CD8-positive, alpha-beta memory T cell (primary cell): ENCODE measurements at places on chromosomes 3 and 15.

- H3K27ac ChIP-seq, result no peak overlapping the region
- no peaks in the 10 kb centered on the region for H3K27me3 ChIP-seq
- DNase-seq, result no peak
- no peaks in the 10 kb centered on the region for H3K36me3 ChIP-seq
Observed at GRCh38 chr3:9244495-9245183, 4.8 kb downstream of the SRGAP3 start.

DNA sequence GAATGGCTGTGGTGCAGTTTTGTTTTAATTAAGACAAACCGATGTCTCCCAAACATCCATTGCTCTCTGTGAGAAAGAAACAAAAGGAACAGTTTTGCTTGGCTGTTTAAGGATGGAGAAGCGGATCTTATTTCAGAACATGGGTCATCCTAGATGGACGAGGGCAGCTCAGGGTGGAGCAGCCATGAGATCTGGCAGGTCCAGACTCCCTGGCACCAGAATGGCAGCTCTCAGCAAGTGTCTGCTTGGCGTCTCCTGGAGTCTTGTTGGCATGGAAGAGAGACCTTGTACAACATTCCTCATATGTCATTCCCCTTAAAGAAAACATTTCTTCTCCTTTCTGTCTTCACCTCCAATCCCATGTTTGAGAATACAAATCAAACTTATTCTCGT lies 93.8 kb downstream of the ADAMTSL3 start:
- no peaks in the 10 kb centered on the region for H3K4me1 ChIP-seq
- H3K36me3 ChIP-seq, result no peaks in the 10 kb centered on the region
- no peak overlapping the region for H3K27ac ChIP-seq
- DNase-seq, result no peak
- no peaks in the 10 kb centered on the region for H3K27me3 ChIP-seq
- H3K4me3 ChIP-seq, result no peak overlapping the region

GRCh38 chr3:65210026-65210814 lies 522.4 kb upstream of the ADAMTS9 start:
- no peak overlapping the region for H3K4me3 ChIP-seq
- H3K4me1 ChIP-seq, result no peaks in the 10 kb centered on the region
- DNase-seq, result no peak
- H3K27ac ChIP-seq, result no peak overlapping the region
- H3K36me3 ChIP-seq, result no peaks in the 10 kb centered on the region

- H3K27me3 ChIP-seq, result no peaks in the 10 kb centered on the region
- H3K4me3 ChIP-seq, result no peak overlapping the region
- H3K4me1 ChIP-seq, result no peaks in the 10 kb centered on the region
- no peak overlapping the region for H3K27ac ChIP-seq
- no peak for DNase-seq
Observed at GRCh38 chr3:37136067-37136466, 38.3 kb downstream of the LRRFIP2 start.

DNA sequence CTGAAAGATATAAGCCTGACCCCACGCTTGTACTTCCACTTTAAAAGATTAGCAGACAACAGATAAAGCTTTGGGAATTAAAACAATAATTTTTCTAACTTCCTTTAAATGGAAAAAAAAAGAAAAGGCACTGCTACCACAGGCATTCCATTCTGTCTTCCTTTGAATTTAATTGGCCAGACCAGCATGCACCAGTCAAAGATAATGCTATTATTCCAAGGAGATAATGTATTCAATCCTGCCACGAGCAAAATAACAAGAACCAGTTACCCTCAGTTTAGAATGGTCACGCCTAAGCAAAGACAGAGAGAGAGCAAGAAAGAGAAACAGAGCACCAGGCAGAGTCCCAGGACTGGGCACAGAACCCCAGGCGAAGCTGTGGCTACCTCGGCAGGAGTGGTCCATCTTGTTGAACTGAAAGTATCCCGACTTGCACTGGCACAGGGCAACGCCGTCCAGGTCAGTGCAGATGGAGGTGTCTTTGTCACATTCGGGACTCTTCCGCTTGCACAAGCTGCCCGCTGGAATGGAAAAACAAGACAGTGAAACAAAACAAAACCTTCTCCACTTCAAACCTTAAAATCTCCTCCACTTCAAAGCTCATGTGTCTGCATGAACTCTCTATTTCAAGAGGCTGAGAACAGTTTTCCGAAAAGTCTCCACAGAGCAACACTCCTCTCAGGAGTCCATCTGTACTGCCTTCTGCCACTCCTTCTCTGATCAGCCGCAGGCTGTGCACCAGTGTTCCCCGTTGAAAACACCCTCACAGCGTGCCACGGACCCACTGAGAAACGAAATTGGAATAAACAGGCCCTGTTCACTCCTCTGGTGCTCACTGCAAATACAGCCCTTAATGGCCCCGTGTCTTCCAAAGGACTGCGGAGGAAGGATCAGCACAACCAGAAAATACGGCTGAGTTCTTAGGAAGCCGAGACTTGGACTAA lies 58.2 kb downstream of the HEG1 start:
- no peak for DNase-seq
- no peak overlapping the region for H3K4me3 ChIP-seq
- H3K27ac ChIP-seq, result no peak overlapping the region
- peaks cover 42% of the 10 kb centered on the region for H3K36me3 ChIP-seq
- H3K4me1 ChIP-seq, result peaks cover 15% of the 10 kb centered on the region

GRCh38 chr3:24351779-24352469 lies 142.7 kb downstream of the THRB start:
- H3K27me3 ChIP-seq, result no peaks in the 10 kb centered on the region
- no peaks in the 10 kb centered on the region for H3K4me1 ChIP-seq
- no peaks in the 10 kb centered on the region for H3K36me3 ChIP-seq

- H3K4me3 ChIP-seq, result no peak overlapping the region
- H3K36me3 ChIP-seq, result peaks cover 4% of the 10 kb centered on the region
- H3K4me1 ChIP-seq, result peaks cover 8% of the 10 kb centered on the region
- no peak overlapping the region for H3K27ac ChIP-seq
Observed at GRCh38 chr15:90609242-90610180, 79.8 kb downstream of the CRTC3 start.

DNA sequence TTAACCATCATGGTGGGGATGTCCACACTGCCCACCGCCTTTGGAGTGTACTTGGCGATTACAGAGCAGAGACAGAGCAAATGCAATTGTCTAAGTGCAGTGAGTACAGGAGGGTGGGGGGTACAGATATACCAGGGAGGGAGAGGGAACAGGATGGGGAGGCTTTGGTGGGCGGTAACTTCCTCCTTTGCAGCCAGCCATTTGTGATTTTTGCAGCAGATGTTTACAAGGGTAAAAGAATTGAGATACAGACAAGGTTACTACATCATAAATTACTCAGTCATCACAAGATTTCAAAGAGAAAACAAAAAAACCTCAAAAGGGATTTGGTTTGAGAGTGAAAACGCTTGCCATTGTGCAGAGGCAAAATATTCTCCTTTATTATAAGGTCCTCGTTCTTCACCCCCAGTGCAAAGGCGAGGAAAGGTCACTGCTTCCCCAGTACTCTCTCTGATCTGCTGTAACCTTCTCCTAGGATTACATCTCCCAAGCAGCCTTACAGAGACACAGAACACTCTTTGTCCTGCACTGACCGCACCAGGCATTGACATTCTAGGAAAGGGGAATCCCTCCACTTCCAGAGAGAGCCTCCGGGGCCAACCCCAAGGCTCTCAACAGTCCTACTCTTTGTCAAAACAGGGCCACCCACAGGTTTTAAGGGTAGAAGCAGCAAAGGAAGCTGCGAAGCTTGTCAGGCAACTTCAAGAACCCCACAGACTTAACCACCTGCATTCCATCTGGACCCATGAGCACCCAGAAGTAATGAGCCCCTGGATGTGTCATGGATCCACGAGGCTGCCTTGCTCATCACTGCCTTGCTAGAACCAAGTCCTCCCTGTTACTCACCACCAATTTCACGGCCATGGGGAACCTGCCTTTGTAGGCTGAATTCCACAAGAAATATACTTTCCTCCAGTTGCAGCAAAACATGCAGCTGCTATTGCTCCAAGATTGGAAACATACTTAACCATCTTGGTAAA lies 117.3 kb downstream of the ADAMTS17 start:
- H3K27ac ChIP-seq, result no peak overlapping the region
- no peaks in the 10 kb centered on the region for H3K27me3 ChIP-seq
- peaks cover 2% of the 10 kb centered on the region for H3K4me1 ChIP-seq
- no peaks in the 10 kb centered on the region for H3K36me3 ChIP-seq
- H3K4me3 ChIP-seq, result no peak overlapping the region

GRCh38 chr3:10964537-10965167 lies 27.9 kb upstream of the SLC6A1 start:
- no peak for DNase-seq
- H3K27ac ChIP-seq, result no peak overlapping the region
- no peak overlapping the region for H3K4me3 ChIP-seq
- H3K27me3 ChIP-seq, result no peaks in the 10 kb centered on the region
- no peaks in the 10 kb centered on the region for H3K36me3 ChIP-seq

DNA sequence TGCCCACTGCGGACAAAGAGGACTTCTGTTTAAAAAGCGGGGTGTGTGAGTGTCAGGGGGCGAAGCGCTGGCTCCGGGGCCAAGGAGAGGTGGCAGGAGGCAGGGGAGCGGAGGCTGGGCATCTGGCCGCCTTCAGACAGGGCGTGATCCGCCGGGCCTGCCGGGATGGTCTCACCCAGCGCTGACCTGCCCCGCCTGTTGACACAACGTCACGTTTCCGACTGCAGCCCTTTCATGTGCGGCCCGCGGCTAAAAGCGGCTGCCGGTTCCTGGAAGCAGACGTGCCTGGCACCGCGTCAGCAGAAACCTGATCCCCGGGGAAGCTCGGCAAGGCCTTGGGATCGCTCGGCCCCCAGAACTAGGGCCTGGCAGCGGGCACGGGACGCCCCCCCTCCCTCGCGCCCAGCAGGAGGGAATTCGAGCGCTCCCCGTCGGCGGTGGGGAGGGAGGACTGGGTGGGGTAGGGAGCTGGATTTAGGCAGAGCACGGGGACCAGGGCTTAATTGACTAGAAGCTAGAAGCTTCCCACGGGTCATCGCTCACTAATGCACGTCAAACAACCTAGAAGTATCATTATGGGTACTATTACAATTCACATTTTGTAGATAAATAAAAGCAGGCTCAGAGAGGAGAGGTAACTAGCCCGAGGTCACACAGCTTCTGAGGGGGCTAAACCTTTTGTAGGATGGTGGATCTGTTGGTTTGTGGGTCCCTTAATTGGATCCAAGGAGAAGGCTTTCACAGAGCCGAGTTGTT lies 7.7 kb downstream of the BHLHE40 start:
- H3K27ac ChIP-seq, result peak overlapping the region; percentile 81
- H3K27me3 ChIP-seq, result no peaks in the 10 kb centered on the region
- peak; percentile 72 for DNase-seq
- H3K4me3 ChIP-seq, result peak overlapping the region; percentile 57
- peaks cover 11% of the 10 kb centered on the region for H3K36me3 ChIP-seq

DNA sequence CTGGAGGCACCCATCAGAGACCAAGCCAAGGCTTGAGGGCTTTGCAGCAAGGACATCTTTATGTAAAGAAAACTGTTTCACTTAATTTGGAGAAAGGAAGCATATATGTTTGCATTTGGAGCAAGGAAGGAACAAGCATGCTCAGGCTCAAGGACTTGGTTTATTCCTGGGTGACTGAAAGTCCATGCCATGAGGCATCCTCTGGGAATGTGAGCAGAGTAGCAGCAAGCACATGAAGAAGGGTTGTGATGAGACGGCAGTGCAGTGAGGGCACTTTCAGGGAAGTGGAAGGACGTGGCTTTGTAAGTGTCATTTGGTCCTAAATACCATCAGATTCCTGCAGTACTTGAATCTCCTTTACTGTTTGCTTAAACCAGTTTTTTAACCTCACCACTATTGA lies 26.8 kb downstream of the POLG start:
- no peak for DNase-seq
- H3K36me3 ChIP-seq, result no peaks in the 10 kb centered on the region
- H3K4me3 ChIP-seq, result no peak overlapping the region
- H3K4me1 ChIP-seq, result no peaks in the 10 kb centered on the region
- no peak overlapping the region for H3K27ac ChIP-seq

DNA sequence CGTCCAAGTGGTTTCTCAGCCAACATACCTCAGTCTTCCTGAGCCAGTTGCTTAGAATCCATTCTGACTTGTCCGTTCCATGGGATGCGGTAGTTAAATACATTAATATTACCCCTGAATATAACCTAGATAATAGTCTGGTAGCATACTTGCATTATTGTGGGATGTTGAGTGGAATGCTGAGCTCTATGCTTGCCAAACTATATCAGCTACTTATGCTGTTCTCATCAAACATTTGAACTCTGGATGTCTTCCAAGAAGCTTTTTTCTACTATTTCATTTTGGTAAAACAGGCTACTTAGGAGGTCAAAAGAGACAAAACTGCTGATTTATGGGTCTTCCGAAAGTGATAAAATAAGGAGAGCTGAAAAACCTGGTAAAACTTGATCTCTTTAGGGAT lies 429.5 kb downstream of the NAALADL2 start:
- H3K27me3 ChIP-seq, result no peaks in the 10 kb centered on the region
- no peaks in the 10 kb centered on the region for H3K36me3 ChIP-seq
- no peak for DNase-seq
- no peak overlapping the region for H3K4me3 ChIP-seq

GRCh38 chr3:9951126-9951525 lies 1.1 kb downstream of the PRRT3 start:
- H3K36me3 ChIP-seq, result no peaks in the 10 kb centered on the region
- peaks cover 11% of the 10 kb centered on the region for H3K4me1 ChIP-seq
- no peaks in the 10 kb centered on the region for H3K27me3 ChIP-seq
- no peak overlapping the region for H3K27ac ChIP-seq
- no peak for DNase-seq
- peak overlapping the region; percentile 69 for H3K4me3 ChIP-seq

DNA sequence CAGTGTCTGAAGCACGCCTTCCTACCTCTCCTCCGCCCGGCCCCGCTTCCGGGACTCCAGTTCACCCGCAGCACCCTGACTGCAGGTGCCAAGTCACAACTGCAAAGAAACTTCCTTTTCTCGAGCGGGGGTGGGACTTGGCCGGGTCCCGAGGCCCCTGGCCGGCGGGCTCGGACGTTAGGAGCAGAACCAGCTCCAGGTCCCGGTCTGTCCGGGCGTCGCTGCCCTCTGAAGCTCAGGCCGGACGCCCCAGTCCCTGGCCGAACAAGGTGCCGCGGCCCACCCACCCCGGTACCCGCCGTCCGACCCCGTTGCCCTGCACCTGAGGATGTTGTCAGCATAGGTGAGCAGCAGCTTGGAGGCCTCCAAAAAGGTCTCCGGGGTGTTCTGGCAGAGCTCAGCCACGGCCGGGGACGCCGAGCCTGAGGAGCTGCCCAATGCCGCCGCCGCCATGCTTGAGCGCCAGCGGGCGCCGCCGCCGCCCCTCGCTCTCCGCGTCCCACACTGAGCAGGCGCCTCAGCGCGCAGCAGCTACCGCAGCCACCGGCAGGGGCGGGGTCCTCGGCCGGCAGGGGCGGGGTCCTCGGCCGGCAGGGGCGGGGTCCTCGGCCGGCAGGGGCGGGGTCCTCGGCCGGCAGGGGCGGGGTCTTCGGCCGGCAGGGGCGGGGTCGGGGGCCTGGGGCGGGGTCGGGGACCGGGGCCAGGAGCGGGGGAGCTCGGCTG lies at the start of gene NGLY1:
TSS of gene NGLY1 (minus strand) at position 506 of the 723 bp plus-strand sequence. CDS start at position 453, 53 bp downstream.
- no peaks in the 10 kb centered on the region for H3K27me3 ChIP-seq
- H3K4me3 ChIP-seq, result peak within 1 kb of the TSS; percentile 70
- H3K36me3 ChIP-seq, result peaks cover 3% of the 10 kb centered on the region
- DNase-seq, result peak; percentile 83
- peaks cover 31% of the 10 kb centered on the region for H3K4me1 ChIP-seq
- peak within 1 kb of the TSS; percentile 89 for H3K27ac ChIP-seq

GRCh38 chr3:134369231-134369741 lies 5.0 kb downstream of the AMOTL2 start:
- H3K36me3 ChIP-seq, result no peaks in the 10 kb centered on the region
- H3K27me3 ChIP-seq, result peaks cover 7% of the 10 kb centered on the region
- no peak overlapping the region for H3K4me3 ChIP-seq
- H3K4me1 ChIP-seq, result peaks cover 17% of the 10 kb centered on the region
